ENCODE measurements at places on chromosomes 11 and 22.

DNA sequence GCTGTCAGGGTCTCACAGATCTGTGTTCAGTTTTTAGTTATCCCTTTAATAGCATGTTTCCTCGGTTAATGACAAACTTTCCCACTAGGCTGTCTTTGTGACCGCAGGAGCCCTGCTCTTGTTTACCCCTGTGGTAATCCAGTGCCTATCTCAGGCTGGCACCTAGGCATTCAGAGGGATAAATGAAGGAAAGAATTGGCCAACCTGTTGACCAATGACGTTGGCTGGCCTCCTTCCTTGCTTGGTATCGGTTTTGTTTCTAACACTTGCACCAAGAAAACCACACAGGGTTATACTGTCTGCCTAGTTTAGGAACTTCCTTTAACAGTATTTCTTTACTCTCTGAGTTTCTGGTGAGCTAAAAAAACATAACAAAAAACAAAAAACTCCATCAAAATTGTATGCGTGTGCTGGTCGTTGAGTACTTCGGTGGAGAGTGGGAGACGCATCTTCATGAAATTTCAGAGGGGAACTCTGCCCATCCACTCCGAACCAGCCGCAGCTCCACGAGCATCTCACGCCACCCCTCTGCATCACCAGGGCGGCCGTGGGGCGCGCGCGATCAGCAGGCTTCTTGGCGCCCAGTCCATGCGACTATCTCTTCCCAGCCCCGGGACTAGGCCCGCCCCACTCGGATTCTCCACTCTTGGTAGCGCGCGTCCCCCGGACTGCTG, 563 bp upstream of the ENDOD1 start:
- no peak for DNase-seq

GRCh38 chr11:67060111-67060522, 3.5 kb downstream of the RHOD start:
- DNase-seq = no peak

DNA sequence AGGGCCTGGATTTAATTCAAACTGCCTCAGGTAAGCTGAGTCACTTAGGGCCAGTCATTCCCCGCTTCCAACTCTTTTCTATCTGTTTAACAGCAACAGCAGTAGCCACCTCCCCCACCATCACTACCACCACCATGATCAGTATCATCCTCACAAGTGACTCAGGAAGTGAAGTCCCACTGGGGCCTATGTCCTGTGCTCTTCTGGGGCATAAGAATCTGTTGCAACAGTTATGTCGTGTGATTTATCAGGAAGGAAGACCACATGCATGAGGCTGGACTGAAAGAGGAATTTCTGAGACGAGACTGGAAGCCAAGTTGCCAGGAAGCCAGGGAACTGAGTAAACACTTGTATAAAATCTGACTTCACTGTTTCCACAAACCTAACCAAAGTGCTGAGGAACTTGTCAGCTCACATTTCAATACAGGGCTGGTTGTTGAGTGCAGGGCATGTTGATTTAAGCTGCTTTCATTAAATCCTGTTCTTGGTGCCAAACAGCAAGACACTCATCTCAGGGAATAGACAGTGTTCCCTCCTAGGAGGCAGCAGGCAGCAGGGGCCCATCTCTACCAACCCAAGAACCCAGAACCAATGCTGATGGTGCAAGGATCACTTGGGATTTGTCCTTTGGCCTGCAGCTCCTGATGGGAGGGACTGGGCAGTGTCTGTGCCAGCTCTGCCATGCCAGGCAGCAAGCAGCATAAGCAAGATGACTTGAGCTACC, 226.7 kb upstream of the NARS2 start:
- peak; percentile 98 for DNase-seq

DNA sequence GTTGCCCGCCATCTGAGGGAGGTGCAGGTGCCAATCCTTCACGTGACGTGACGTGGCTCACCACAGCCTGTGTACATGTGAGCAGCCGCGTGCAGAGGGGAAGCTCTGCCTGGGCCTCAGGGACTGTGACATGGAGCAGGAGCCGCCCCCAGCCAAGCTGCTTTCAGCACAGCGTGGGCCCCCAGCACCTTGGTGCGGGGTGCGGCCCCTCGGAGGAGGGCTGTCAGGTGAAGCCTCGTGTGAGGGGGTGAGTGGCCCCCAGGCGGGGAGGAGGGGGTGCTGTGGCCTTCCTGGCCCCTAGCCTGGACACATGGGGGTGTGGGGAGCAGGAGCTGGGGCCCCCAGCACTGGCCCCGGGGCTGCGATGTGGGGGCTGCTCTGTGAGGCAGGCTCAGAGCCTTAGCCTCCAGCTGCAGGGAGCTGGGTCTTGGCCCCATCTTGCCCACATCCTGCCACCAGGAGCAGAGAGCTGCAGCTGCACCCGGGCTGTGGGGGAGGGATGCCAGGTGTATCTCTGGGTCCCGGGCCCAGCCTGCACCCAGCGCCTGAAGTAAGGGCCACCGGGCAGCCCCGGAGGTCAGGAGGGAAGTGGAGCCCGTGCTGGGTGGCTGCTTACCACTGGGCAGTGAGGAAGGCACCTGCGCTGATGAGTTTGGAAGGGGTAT, at the start of gene ADORA2A:
TSS of gene ADORA2A (plus strand) at position 100 of the 665 bp plus-strand sequence. CDS start 5,806 bp downstream, outside the sequence.
- DNase-seq = no peak

DNA sequence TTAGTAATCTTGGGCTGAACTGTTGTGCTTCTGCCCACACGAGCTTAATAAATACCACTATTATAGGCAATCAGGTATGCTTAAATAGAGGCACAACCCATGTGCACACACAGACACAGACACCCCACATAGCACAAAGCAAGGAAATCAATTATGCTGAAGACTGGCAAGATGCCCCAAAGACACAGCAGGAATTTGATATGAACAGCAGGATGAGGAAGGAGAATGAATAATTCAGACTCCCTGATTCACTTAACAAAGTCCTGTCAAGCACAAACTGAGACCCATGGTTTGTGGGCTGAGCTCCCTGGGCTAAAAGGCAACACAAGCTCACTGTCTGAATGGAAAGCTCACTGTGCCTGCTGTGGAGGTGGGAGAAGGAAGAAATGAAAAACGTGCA, 42.5 kb downstream of the RBFOX2 start:
- peak; percentile 68 for DNase-seq

DNA sequence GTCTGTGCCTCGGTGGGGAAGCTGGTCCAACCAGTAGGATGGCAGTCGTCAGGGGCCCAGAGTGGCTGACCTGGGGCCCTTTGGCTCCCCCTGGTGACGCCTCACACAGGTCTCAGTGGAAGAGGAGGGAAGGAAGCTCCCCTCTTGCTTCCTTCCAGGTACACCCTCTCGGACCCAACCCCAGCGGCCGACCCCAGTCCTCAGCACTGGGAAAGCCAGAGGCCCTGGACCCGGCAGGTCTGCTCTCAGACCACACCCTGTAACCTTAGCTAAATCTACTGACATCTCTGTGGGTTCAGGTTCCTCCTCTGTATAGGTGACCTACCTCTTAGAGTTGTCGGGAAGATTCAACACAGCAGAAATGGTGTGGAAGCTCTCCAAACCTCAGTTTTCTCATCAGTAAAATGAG, 3.4 kb upstream of the SCUBE1 start:
- peak; percentile 10 for DNase-seq

- DNase-seq = no peak
Observed at GRCh38 chr11:64065712-64066111, 30.0 kb downstream of the FLRT1 start.

- no peak for DNase-seq
Observed at GRCh38 chr11:130649801-130650200, 201.4 kb downstream of the ADAMTS15 start.

DNA sequence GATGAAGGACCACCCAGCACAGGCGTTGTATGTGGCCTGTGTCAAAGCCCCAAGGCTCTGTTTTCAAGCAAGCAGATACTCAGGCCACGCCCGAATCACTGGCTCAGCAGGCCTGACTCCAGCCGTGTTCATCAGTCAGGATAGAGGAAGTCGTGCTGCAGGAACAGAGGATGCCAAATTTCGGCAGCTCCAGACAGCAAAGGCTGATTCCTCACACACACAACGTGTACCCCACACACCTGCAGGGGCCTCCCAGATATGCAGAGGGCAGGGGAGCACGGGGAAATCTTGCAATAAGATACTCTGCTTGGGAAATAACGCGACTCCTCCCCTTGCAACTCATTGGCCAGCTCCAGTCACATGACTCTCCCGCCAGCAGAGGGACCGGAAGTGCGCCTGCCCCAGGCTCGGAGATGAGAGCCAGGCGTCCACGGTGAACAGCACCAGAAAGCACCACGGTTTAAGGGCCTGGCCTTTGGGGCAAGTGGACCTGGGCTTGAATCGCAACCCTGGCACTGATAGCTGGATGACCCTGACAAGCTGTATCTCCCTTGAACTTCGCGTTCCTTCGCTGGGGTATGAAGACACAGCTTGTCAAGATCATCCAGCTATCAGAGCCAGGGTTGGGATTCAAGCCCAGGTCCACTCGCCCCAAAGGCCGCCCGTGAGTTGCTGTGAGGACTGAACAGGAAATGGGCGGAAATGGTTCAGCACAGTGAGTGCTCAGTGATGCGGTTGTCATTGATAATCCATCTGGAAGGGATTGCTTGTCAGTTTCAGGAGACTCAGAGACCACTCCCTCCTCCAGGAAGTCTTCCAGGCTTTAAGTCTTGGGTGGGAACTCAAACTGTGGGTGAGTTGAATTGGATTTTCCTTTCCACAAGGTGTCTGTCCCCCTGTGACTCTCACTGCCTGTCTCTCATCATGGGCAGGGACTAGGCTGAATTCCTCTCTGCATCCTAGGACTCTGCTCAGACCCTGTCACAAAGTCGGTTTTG, 88.5 kb downstream of the MYEOV start:
- DNase-seq = no peak

DNA sequence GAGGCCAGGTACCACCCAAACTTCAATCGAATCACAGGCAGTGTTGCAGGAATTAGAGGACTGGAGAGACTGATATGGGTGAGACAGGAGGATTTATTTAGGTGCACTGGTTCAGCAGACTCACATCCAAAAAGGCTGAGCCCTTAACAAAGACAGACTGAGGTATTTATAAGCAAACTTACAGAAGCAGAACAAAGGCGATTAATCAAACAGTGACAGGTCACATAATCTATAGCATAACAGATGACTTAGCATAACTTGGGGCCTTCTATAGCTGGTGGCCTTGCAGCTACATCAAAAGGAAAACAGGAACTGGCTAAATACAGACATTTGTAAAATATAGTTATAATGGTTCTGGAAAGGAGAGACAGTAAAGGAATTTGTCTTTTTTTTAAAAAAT, 2.1 kb downstream of the APOBEC3B start:
- no peak for DNase-seq

GRCh38 chr11:130737041-130737830, 179.0 kb downstream of the SNX19 start:
- DNase-seq = no peak

DNA sequence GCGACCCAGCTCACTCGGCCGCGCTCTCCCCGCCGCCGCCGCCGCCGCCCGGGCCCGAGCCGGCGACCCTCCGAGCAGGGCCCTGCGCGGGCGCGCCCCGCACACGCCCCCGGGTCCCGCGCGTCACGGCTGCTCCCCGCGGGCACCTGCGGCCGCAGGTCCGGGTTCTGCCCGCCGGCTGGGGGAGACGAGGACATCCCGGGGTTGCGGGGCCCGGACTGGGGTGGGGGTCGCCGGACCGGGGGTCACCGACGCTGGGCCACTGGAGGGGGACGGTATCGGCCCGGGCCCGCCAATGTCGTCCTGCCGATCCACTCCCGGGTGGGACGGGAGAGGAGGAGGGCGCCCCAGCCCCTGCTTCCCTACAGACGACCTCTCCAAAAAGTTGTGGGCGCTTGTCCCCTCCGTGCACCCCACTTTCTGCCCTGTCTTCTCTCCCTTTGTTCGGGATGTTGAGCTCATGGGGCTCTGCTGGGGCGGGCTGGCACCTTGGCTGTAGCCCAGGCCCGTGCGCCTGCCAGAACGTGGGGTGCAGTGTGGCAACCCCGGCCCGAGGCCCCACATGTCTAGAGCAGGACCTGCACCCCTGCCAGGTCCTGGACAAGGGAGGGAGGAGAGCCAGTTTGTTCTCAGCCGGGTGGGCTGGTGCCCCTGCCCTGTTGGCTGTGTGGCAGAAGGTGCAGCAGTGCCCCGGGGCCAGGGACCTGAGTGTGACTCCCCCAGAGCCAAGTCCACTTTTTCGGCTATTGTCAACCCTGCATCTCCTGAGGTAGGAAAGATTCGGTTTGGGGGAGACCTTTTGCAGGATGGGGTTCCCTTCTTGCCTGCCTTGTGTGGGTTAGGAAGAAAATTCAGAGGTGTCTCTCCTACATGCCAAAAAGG, 40.2 kb upstream of the CELSR1 start:
- DNase-seq = no peak

- DNase-seq = peak; percentile 19
Observed at GRCh38 chr22:33472462-33473344, 414.5 kb upstream of the SYN3 start.

DNA sequence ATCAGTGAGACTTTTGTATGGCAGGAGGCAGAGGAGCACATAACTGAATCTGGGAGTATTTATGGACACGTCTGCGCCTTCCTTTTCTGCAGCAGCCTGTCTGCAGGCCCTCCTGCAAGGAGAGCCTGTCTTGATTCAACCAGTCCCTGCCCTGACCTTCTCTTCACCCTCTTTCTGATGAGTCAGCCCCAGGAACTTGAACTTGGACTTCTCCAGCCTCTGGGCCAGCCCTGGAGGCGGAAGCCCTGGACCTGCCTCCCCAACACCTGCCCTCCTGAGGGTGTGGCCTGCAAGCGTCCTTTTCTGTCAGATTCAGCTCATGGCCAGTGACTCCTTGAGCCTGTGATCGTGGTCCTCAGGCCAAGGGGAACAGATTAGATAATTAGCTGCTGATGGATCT, 20.0 kb downstream of the DAGLA start:
- DNase-seq = peak; percentile 13

DNA sequence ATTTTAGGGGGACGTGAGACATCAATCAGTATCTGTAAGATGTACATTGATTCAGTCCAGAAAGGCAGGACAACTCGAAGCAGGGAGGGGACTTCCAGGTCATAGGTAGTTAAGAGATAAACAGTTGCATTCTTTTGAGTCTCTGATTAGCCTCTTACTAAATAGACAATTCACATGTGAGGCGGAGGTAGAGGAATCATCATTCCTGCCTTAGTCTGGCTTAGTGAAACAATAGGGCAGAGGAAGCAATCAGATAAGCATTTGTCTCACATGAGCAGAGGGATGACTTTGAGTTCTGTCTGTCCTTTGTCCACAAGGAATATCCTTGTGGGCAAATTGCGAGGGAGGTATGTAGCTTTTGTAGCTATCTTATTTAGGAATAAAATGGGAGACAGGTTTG, 248.3 kb downstream of the DDX10 start:
- DNase-seq = no peak
